ENCODE measurements at places on chromosomes 16 and 17. TPM values are rescaled to one million over a fixed set of nuclear protein-coding genes. Genes with fewer than 3 reads are reported as not detected.

- DNase-seq, result no peak
These were observed 5.9 kb downstream of the SGSH start for GRCh38 chr17:80214012-80214877.

DNA sequence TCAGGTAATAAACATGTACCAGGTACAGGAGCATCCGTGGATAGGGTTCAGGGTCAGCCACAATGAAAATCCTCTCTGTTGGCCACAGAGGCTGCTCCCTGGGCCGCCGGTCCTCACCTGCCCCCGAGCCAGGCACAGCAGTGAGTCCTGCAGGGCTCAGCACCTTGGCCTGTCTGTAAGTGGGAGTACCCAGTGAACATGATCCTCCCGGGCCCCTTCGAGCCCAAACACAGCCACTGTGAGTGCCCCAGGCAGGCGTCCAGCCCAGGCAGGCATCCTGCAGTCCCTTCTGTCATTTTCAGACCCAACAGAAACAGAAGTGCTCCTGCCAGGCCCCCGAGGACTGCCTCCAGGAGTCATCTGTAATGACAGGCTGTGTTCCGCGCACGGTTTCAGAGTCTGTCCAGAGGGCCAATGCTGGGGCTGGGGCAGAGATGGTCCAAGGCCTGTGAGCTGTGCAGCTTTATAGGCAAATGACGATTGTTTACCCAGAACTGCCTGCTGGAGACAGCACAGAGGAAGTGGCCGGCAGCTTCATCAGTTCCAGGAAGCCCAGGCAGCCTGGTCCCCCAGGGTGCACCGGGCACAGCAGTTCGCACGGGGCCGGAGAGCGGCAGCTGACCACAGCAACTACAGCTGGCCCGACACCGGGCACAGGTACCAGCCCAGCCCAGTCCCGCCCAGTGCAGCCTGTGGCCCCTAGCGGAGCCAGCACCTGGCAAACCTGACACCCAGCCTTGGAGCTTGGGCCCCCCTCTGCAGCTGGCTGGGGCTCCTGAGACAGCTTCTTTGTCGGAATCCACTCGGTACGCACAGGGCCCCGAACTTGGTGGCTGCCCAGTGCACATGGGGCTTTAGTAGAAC lies 13.2 kb downstream of the SLC7A5 start:
- DNase-seq, result no peak

DNA sequence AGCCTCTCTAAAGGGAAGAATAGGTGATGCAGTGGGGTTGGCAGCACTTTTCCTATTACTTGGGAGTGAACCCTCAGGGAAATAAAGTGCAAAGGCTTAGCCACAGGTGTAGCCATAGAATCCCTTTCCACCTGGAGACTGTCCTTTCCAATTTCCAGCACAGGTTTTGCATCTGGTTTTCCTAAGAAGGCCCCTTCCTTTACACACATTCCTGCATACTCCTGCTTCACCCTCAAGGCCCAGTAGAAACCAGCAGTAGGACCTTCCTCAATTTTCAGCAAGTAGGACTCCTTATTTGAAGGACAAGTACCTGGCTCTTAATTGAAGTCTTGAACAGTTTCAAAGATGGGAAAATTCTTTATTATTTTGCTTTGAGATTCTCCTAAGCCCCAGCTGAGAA lies 171.8 kb upstream of the TBX2 start:
- no peak for DNase-seq

The PLXDC1 gene
- polyA plus RNA-seq, result 15.7 TPM

The MFAP4 gene
- 327 TPM for polyA plus RNA-seq

The GFAP gene
- polyA plus RNA-seq, result 1.3 TPM

The CD300E gene
- 0.48 TPM for polyA plus RNA-seq

The CD2BP2 gene
- 42.1 TPM for polyA plus RNA-seq
